ENCODE measurements at places on chromosomes 7 and 10.

GRCh38 chr7:85068799-85069198 is 118.1 kb downstream of the SEMA3D start:
- DNase-seq = no peak

- DNase-seq = no peak
Observed at GRCh38 chr10:114631090-114631665, 26.9 kb downstream of the ABLIM1 start.

- no peak for DNase-seq
Observed at GRCh38 chr7:158763454-158764033, 58.9 kb upstream of the NCAPG2 start.

DNA sequence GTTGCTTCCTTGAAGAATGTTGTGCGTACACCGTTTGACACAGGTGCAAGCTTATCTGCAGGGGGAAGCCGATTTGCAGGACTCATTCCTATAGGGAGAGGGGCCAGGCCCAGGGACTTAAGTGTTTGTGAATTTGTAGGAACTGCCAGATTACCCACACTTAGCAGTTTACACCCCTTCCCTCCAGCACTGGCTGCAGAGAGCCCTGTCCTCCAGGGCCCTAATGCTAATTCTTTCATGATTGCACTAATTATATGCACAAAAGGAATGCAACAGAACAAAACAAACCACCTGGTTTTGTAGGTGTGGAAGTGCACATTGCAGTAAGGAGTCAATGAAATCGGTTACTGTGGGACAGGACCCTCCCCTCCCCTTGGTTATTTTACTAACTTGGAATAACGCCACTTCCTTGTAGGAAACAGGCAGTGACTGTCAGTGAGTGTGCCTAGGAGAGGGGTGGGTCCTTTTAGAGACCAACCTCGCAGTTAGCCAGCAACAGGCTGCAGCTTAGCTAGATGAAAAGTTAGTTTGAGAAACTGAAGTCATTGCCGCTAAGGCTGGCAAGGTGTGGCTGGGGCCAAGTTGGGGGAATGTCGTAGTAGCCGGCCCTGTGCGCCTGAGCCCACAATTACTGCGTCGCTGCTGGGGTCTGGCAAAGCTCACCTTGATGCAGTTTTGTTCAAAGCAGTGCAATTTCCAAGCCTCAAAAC is 60.6 kb downstream of the CUX1 start:
- DNase-seq = no peak

DNA sequence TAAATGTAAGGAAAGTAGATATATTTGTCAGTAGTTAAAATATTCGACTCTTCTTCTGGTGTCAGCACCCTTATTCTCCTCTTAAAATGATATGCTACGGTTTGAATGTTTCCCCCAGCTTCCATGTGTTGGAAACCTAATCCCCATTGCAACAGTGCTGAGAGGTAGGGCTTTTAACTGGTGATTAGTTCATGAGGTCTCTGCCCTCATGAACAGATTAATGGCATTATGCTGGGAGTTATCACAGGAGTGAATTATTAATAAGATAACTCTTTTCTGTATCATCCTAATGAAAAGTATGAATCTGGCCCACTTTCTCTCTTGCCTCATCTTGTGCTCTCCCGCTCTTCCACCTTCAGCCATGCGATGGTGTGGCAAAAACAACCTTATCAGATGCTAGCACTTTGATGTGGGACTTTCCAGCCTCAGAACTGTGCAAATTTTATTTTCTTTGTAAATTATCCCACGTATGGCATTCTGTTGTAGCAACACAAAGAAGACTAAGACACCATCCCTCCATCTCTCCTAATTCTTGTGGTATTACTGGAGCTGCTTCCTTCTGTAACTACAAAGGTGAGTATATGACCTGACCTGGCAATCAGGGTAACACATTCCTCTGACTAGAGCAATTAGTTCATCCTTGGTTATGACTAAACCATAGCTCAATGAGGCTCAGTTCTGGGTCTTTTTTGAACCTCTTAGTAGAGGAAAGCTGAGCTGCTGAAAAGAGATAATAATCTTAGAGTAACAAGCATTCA is 171.1 kb upstream of the TMEM196 start:
- no peak for DNase-seq

- peak; percentile 60 for DNase-seq
Observed at GRCh38 chr10:62046522-62047227, 145.2 kb downstream of the ARID5B start.

DNA sequence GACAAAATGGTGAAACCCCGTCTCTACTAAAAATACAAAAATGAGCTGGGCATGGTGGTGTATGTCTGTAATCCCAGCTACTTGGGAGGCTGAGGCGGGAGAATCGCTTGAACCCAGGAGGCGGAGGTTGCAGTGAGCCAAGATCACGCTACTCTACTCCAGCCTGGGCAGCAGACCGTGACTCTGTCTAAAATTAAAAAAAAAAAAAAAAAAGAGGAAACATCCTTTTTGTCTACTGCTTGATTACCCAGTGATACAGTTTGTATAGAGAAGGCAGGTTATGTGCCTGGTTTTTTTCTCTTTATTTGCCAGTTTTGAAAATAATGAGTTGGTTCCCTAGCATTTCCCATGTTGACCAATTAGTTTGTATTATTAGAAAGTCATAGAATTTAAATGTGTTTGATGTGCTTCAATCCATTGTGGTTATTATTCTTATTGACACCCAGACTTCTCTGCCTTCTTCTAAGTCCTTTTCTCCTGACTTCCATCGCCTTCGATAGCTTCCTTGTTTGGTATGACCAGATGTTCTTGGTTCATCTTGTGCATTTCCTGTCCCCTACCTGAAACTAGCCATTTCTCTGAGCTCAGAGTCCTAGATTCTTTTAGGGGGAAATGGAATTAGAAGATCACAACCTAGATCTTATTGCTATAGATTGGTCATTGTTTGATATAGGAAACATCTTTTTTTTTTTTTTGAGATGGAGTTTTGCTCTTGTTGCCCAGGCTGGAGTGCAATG is 43.2 kb downstream of the VKORC1L1 start:
- DNase-seq = no peak

GRCh38 chr7:27564881-27565482 is 97.7 kb downstream of the HIBADH start:
- DNase-seq = no peak

- no peak for DNase-seq
Observed at GRCh38 chr10:25294032-25294926, 119.5 kb downstream of the GPR158 start.

GRCh38 chr7:100087055-100087750 is 1.6 kb upstream of the COPS6 start:
- no peak for DNase-seq

GRCh38 chr10:84715911-84716310 is 387.5 kb downstream of the CCSER2 start:
- DNase-seq = no peak

- no peak for DNase-seq
Observed at GRCh38 chr7:84196084-84196503, 1.5 kb upstream of the SEMA3A start.

DNA sequence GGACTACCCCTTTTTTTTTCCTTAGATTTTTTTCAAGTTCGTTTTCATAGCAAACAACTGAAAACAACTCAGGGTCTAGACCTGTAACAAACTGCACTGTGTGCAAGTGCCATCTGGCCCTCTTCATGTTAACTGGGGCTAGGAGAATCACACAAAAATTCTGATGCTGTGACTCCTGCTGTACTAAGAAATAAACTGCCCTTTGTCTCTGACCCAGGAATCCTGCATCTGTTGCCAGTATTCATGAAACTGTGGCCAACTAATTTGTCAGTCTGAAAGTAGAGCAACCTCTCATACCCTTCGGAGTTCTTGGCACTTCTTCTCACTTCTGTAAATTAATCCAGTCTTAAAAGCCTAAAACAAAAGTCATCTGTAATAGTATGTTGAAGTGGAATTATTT is 218.4 kb upstream of the PCDH15 start:
- no peak for DNase-seq

DNA sequence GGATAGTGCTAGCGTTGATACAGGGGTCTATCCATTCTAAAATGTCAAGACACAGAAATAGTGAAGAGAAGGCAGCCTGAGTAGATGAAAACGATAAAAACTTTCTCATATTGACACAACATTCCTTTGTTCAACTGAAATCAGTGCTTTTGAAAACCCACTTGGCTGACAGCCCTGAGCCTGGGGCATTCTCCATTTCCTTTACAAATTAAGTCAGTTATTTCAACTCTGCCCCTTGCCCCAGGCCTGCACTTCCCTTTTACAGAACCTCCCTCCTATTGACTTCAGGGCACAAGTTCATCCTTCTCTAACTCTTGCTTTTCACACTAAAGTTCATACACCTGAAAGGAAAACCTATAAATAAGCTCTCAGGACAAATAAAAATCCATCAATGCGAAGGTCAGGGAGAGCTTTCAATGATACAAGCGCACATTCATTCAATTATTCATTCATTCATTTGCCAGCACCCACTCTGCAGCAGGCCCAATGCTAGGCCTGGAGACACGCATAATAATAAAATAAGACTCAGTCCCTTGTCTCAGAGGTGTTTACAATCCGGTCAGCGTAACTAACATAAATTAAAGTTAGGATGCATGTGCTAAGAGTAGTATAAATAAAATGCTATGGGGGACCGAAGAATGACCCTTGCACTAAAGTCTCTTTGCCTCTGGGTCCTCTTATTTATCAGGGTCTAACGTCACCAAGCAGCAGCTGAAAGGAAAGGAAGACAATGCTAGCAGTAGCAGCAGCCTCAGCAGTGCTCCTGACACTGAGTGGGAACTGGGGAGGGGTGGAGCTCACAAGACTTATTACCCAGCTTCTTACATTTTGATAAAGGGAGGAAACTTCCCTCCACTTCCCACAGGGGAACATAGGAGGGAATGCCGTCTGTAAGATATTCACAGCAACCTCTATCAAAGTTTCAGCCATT is 134.8 kb downstream of the PDE1C start:
- DNase-seq = no peak

GRCh38 chr7:18828260-18828993 is 289.0 kb downstream of the TWIST1 start:
- no peak for DNase-seq

- DNase-seq = no peak
Observed at GRCh38 chr7:35334506-35334905, 80.6 kb upstream of the TBX20 start.

GRCh38 chr10:69479240-69480067 is 28.2 kb downstream of the TSPAN15 start:
- no peak for DNase-seq

- DNase-seq = no peak
Observed at GRCh38 chr10:30070001-30070685, 10.8 kb upstream of the JCAD start.

- DNase-seq = peak; percentile 37
Observed at GRCh38 chr7:115135769-115136410, 214.0 kb downstream of the MDFIC start.

DNA sequence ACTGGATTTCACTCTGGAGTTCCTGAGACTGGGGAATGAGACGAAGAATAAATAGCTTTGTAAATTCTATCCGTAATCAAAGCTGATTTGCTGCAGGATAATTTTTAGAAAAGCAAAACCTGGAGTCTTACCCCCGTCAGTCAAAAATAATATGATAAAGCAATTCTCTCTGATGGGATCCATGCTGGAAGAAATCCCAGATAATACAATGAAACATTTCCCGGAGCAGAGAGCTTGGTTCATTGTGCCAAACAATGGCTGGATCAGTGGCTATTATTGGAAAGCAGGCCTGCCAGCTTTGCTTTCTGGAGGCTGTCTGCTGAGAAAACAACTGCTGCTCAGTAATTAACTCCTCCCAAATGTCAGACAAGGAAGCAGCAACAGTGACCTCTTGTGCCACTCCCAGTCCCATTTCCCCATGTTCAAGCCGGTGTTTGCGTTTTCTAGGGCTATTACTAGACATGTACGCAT is 609.4 kb upstream of the PCDH15 start:
- no peak for DNase-seq

DNA sequence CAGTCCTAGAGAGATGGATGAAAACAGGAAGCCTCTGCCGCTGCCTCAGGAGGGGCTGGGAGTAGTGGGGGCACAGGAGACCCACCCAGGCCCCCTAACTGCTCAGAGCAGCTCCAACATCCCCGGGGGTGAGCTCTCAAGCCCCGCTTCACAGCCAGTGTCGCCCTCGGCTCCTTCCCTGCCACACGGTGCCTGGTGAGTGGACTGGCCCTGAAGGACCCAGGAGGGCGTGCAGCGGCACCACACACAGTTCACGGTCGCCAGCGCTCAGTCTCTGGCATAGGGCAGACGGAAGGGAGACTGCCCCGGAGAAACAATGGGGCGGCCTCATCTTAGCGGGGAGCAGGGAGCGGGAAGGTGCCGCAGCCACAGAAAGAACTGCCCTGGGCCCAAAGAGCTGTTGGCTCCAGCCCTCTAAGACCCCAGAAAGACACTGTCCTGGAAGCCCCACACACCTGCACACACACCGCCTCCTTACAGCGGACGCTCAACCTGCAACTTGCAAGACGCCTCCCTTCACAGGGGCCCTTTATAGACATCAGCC is 1.2 kb downstream of the CLDN15 start:
- DNase-seq = no peak

GRCh38 chr7:55054758-55055157 is 35.9 kb downstream of the EGFR start:
- no peak for DNase-seq

Data from CD4-positive, alpha-beta T cell treated with Interleukin-17A for 1 hour (primary cell).